ENCODE measurements at places on chromosomes 1 and 21. TPM values are rescaled to one million over a fixed set of nuclear protein-coding genes. Genes with fewer than 3 reads are reported as not detected.

- H3K4me1 ChIP-seq, result no peaks in the 10 kb centered on the region
- no peak for DNase-seq
- no peaks in the 10 kb centered on the region for H3K27me3 ChIP-seq
- H3K4me3 ChIP-seq, result no peak overlapping the region
- H3K36me3 ChIP-seq, result no peaks in the 10 kb centered on the region
Observed at GRCh38 chr1:235910357-235911299, 43.9 kb upstream of the LYST start.

DNA sequence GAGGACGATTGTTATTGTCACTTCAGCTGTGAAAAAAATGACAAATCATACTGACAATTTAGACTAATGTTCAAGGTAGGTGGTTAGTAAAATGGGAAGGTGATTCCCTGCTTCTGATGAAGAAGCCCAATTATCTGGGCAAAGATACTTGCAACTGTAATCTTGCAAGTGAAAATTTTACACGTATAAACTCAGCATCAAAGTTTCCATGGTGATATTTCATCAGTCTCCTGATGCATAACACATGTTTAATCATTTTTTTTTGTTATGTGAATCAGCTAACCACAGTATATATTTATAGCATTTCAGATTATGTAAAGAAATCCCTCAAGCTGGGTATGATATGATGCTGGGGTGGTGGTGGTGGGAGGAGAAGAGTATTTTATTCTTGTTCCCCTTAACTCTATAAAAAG lies 16.4 kb upstream of the KCNK1 start:
- H3K4me1 ChIP-seq, result no peaks in the 10 kb centered on the region
- no peaks in the 10 kb centered on the region for H3K36me3 ChIP-seq
- no peak overlapping the region for H3K27ac ChIP-seq

IL24 gene
- total RNA-seq, result not detected

DNA sequence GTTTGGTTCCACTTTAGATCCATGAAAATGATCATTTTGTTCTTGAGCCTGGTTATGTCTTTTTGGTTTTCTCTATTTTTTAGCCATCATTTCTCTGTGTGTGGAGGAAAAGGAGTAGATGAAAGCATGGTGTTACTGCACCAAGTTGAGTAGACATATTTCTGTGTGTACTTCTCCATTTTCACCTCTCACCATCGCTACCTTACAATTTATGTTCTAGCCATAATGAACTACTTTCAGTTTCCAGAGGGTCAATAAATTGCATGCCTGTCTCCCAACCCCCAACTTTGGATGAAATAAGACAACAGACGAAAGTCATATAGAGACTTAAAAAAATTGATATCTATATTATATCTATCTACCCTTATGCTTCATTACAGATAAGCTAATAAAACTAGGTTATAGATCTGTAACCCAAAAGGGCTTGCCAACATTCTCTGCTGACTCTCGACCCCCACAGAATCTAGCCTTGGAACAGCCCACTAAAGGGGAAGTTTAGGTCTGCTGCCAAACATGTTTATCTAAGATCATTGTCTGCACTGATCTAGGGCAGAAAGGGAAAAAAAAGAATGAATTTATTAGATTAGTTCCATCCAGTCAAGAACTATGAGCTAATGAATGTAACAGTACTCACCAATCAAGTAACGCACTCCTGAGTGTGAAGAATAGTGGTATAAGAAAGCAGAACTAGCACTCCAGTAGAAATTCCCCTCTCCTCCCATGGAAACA lies 7.5 kb upstream of the MAN1A2 start:
- H3K36me3 ChIP-seq, result no peaks in the 10 kb centered on the region
- H3K4me3 ChIP-seq, result no peak overlapping the region
- no peaks in the 10 kb centered on the region for H3K27me3 ChIP-seq
- no peak overlapping the region for H3K27ac ChIP-seq
- no peak for DNase-seq

GRCh38 chr1:11676386-11677103 lies 4.4 kb downstream of the MAD2L2 start:
- H3K4me1 ChIP-seq, result peaks cover 37% of the 10 kb centered on the region
- H3K36me3 ChIP-seq, result peaks cover 63% of the 10 kb centered on the region
- no peak overlapping the region for H3K4me3 ChIP-seq
- no peak overlapping the region for H3K27ac ChIP-seq
- DNase-seq, result no peak
- no peaks in the 10 kb centered on the region for H3K27me3 ChIP-seq

CFAP107 gene
- not detected for total RNA-seq

GRCh38 chr1:75265792-75266191 lies 131.6 kb downstream of the LHX8 start:
- H3K4me1 ChIP-seq, result no peaks in the 10 kb centered on the region
- no peaks in the 10 kb centered on the region for H3K27me3 ChIP-seq
- no peaks in the 10 kb centered on the region for H3K36me3 ChIP-seq
- no peak overlapping the region for H3K27ac ChIP-seq

GRCh38 chr1:185398022-185398421 lies 81.0 kb upstream of the IVNS1ABP start:
- no peaks in the 10 kb centered on the region for H3K27me3 ChIP-seq
- H3K4me1 ChIP-seq, result no peaks in the 10 kb centered on the region
- no peak for DNase-seq

GRCh38 chr1:6145396-6145750 lies 34.7 kb downstream of the CHD5 start:
- no peaks in the 10 kb centered on the region for H3K36me3 ChIP-seq
- H3K27me3 ChIP-seq, result peaks cover 40% of the 10 kb centered on the region
- DNase-seq, result no peak
- no peaks in the 10 kb centered on the region for H3K4me1 ChIP-seq
- no peak overlapping the region for H3K27ac ChIP-seq
- H3K4me3 ChIP-seq, result no peak overlapping the region

GRCh38 chr1:186078245-186078644 lies 296.8 kb downstream of the TPR start:
- H3K27me3 ChIP-seq, result no peaks in the 10 kb centered on the region
- no peak overlapping the region for H3K27ac ChIP-seq
- DNase-seq, result no peak
- no peaks in the 10 kb centered on the region for H3K4me1 ChIP-seq
- H3K36me3 ChIP-seq, result no peaks in the 10 kb centered on the region

DNA sequence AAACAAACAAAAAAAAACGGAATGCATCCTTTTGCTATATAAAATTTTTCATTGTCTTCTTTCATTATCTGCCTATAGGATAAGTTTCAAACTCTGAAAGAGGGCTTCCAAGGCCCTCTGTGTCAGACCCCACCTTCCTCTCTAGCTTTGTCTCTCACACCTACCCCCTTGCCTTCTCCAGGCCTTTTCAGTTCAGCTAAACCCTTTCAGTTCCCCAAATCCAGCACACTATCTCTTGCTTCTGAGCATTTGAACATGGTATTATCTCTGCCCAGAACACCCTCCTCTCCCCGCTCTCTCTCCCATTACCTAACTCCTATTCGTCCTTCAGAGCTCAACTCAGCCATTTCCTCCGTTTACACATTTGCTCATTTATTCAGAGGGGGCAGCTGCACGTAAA lies 35.7 kb downstream of the C1orf216 start:
- no peak overlapping the region for H3K27ac ChIP-seq
- no peaks in the 10 kb centered on the region for H3K27me3 ChIP-seq
- H3K4me1 ChIP-seq, result no peaks in the 10 kb centered on the region
- no peak for DNase-seq
- H3K36me3 ChIP-seq, result no peaks in the 10 kb centered on the region

DNA sequence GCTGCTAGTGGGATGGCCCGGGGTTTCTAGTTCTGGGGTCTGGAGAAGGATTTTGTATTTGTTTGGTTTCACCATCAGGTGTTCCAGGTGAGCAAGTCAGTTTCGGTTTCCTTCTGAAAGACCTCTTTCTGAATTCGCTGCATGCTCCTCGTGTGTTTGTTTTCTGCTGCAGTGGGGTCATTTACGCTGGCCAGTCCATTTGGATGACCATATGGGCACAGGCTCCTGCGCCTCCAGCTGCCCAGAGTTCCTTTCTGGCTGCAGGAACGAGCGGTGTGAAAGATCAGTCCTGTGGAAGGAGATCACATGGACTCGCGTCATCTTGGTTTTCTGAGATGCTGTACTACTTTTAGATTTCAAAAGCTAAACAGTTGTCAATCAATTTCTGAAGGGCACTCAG lies 83.7 kb upstream of the GCLM start:
- peaks cover 32% of the 10 kb centered on the region for H3K27me3 ChIP-seq
- H3K4me3 ChIP-seq, result no peak overlapping the region
- DNase-seq, result no peak
- H3K4me1 ChIP-seq, result peaks cover 16% of the 10 kb centered on the region

BMP8B gene
- total RNA-seq, result 1.3 TPM

HSPG2 gene
- total RNA-seq, result 163 TPM

GRCh38 chr1:229230140-229230892 lies 40.6 kb upstream of the RAB4A start:
- no peak overlapping the region for H3K4me3 ChIP-seq
- no peak for DNase-seq
- H3K27ac ChIP-seq, result no peak overlapping the region
- no peaks in the 10 kb centered on the region for H3K36me3 ChIP-seq

RGS4 gene
- 1.9 TPM for total RNA-seq

DNA sequence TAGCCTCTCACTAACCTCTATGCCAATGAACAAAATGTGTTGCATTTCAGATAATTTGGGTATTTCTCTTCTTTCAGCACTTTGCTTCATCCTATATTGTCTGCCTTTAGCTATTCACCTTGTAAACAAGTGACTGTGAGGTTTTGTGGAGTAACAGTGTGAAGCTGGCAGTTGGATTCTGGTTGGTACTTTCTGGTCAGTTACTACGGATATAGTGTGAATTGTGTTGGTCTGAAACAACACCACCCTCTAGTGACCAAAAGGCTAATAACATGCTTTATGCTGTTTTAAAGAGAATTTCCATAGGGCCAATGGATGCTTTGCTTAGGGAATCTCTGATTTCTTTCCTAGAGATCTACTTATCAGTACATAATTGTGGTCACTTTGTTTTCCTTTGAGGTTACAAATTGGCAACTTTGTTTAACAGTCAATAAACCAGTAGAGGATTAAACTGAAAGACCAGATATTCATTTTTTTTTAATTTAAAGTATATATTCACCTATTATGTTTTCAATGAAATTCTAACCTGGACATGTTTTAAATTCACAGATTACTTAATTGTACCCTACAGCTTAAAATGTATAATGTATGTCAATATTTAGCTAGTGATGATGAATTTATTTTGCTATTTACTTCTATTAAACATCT lies 2.5 kb upstream of the PTGER3 start:
- H3K27ac ChIP-seq, result no peak overlapping the region
- H3K4me1 ChIP-seq, result peaks cover 19% of the 10 kb centered on the region
- no peaks in the 10 kb centered on the region for H3K36me3 ChIP-seq
- H3K27me3 ChIP-seq, result peaks cover 36% of the 10 kb centered on the region

RGSL1 gene
- total RNA-seq, result not detected

GRCh38 chr1:26784023-26784871 lies 3.5 kb upstream of the PIGV start:
- no peak overlapping the region for H3K4me3 ChIP-seq
- DNase-seq, result no peak
- H3K27ac ChIP-seq, result peak overlapping the region; percentile 99
- H3K4me1 ChIP-seq, result peaks cover 72% of the 10 kb centered on the region
- no peaks in the 10 kb centered on the region for H3K27me3 ChIP-seq

Data from spleen (tissue), 13 donors.